Activated naive CD4-positive, alpha-beta T cell treated with Interleukin-2 at 50 U/mL for 16 hours (primary cell): ENCODE measurements at places on chromosomes 12 and 14.

DNA sequence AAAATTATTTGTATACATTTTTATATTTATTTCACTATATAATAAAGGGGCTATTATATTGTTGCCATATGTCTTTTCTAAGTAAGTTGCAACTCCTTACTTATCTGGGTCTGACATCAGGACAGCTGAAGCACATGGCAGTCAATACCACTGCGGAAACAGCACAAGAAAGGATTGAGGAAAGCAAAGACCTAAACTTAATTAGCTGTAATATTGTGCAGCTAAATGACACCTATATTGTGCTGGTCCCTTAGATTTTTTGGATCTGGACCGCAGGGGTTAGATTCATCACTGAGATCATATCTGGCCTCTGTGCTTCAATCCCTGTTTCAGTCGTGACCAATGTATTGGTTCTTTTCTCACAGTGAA, 359.6 kb upstream of the DIO2 start:
- no peak for DNase-seq

DNA sequence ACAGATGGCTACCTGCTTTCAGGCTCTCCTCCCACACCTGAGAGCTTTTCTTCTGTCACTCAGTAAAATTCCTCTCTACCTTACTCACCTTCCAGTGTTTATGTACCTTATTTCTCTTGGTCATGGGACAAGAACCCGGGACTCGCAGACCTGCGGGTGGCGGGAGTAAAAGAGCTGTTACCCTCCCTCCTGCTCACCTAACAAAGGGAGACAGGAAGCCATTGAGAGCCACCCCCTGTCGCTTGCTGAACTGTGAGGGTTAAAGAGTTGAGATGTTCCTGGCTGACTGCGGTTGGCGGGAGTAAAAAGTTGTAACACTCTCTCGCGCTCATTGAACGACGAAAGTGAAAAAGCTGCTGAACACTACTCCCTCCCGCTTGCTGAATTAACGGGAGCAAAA, 1935.1 kb upstream of the FLRT2 start:
- no peak for DNase-seq

- DNase-seq, result no peak
Observed at GRCh38 chr12:58884916-58885315, 35.4 kb downstream of the LRIG3 start.

DNA sequence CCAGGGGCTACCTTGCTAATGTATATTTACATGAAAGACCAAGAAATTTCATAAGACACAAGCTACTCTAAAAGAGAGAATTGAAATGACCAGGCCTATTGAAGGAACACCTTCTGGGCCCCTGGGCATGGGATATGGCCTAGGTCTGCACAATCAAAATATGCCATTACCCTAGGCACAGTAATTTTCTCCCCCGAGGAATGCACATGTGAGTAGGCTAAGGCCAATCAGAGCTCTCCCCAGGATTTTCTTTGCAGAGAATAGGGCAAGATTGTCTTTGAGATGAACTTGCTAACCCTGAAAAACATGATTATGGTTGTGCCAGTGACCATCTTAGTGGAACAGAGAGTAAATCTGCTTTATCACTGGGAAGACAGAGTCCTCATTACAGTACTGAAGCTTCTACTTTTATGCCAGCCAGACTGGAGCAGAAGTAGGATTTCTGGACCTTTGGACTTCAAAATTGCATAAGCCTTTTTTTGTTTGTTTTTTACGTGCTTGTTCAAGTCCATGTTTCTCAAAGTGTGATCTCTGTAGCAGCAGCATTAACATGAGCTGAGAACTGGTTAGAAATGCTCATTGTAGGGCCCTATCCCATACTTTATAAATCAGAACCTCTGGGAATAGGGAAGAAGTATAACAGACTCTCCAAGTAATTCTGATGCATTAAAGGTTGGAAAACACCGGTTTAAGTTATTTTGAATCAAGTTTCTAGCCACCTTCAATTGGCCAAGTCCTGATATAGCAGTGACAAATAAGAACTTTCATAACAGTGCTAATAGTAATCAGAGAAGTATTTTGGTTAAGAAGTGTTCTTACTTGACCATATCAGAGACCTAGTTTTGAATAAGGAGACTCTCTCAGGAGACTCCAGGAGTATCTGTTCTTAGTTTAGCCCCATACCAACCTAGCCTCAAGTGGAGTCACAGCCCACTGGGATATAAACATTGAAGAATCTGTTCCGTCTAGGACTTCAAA, 112.9 kb downstream of the LMO3 start:
- no peak for DNase-seq

GRCh38 chr14:50985859-50986331, 41.6 kb upstream of the PYGL start:
- no peak for DNase-seq

DNA sequence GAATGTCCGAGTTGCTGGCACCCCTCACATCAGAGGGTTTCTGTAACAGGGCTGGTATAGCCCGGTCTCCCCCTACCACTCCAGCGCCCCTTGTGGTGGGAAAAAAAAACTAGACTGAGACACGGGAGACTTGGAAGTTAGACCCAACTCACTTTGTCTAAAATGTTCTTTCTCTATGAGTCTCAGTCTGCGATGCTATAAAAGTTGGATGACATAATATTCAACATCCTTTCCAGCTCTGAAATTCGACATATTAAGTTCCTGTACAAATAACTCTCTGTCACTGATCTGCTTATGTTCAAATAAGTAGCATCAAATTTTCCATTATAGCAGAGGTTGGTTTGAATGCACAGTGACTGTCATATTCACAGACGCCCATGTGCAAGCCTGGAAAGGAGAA, 25.7 kb upstream of the TC2N start:
- DNase-seq, result no peak
